Right ventricle myocardium superior (tissue), 1 donor: ENCODE measurements at places on chromosomes 12 and 14. TPM values are rescaled to one million over a fixed set of nuclear protein-coding genes. Genes with fewer than 3 reads are reported as not detected.

Gene PARP2
- 15.6 TPM for total RNA-seq

Gene STYK1
- total RNA-seq = not detected

Gene KRT74
- total RNA-seq = not detected

Gene GALNT16
- 101 TPM for total RNA-seq

Gene CLEC14A
- 28.8 TPM for total RNA-seq

Gene HOXC4
- not detected for total RNA-seq

Gene IAPP
- total RNA-seq = not detected

Gene MYF5
- total RNA-seq = not detected

Gene EPYC
- total RNA-seq = not detected

Gene CLEC2A
- total RNA-seq = not detected

Gene C14orf180
- total RNA-seq = 42.5 TPM

Gene SLC8A3
- total RNA-seq = 0.16 TPM

Gene KLRB1
- not detected for total RNA-seq

Gene OTX2
- total RNA-seq = not detected

Gene RERG
- 4.1 TPM for total RNA-seq

Gene DTX1
- 1.6 TPM for total RNA-seq

Gene PTPRB
- total RNA-seq = 34.6 TPM

Gene TAS2R43
- not detected for total RNA-seq
